Tibial nerve (tissue), 4 donors: ENCODE measurements at places on chromosomes 2 and 18. TPM values are rescaled to one million over a fixed set of nuclear protein-coding genes. Genes with fewer than 3 reads are reported as not detected.

Gene LDAH
- 17.3 TPM for total RNA-seq

DNA sequence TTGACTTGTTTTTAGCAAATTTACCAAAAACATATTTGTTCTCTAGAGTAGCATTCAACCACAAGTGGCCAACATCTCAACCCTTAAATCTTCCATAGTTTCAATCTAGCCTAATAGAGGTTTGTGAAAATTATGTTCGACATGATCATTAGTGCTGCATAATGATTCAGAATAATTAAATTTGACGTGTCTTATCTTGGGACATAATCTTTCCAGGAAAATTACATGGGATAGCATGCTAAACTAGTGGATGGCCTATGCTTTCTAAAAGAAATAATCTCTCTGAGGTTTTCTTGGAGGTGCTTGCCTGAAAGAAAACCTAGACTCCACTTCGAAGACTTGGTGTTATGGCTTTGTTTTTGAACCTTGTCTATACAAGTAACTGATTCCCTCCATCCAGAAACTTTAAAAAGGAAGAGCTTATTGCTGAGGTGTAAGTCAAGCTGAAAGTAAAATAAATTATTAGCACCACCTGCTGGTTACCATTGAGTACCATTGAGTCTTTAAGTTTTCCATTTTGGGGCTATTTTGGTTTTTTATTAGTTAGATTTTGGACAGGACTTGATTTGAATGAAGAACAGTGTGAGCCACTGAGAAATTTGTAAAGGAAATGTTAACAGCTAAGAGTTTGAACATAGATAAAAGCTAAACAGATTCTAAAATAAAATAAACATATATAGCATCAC, 32.7 kb downstream of the COX7A2L start:
- no peak for DNase-seq

GRCh38 chr2:180169474-180169873, 162.4 kb upstream of the CWC22 start:
- no peak for DNase-seq

GRCh38 chr2:643334-643733, 33.9 kb downstream of the TMEM18 start:
- no peak for DNase-seq

DNA sequence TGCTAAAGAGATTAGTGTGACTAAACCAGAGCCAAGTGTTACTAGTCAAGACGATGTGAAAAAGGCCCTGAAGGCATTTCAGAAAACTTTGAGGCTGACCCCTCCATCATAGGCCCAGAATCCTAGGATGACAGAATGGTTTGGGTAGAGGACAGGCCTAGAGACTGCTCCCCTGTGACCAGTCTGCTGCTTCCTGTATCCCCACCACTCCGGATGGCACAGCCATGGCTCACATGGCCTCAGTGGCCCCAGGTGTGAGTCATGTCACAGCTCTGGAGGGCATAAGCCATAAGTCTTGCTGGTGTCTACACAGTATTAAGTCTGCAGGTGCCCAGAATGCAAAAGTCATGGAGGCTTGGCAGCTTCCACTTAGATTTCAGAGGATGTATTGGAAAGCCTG, 12.4 kb upstream of the STAT1 start:
- DNase-seq = no peak
